ENCODE measurements at places on chromosomes 5 and 9.

DNA sequence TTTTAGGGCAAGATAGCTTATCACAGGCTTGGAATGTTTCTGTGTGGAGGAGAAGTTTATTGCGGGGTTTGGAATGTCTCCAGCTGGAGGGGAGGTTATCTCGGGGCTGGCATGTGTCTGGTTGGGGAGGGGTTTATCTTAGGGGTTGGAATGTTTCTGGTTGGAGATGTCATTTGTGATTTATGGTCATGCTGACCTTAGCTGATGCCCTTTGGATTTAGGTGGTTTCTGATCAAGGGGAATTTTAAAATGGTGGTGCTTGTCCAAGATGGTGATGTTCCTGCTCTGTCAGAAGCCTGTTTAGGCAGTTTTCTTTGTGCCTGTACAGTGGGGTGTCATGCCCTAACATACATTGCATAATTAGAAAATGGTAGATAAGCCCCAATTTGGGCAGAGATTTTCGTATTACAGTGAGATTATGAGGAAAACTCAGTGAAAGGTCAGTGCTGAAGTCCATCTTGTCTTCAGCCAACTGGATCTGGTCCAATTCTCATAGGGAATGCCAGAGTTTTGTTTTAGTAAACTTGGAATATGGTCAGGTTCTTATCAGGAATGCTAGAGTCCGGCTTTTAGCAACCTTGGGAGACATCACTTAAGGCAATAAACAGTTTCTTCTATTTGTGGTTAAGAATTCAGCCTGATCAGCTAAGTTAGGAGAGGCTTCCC is 14.3 kb downstream of the CDK20 start:
- no peak for DNase-seq

GRCh38 chr9:128143525-128144238 is 5.6 kb upstream of the LCN2 start:
- DNase-seq: no peak

DNA sequence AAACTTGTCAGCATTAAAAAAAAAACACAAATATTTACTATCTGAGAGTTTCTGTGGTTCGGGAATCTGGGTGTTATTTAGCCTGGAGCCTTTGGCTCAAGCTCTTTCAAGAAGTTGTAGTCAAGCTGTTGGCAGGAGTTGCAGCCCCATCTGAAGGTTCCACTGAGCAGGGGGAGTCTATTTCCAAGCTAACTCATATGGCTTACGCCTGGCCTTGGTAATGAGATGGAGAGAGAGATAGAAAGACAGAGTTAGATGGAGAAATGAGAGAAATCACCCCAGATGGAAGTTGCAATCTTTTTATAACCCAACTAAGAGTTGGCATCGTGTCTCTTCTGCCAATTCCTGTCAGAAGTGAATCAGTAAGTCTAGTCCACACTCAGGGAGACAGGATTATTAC is 1075.2 kb upstream of the SEMA6A start:
- no peak for DNase-seq

GRCh38 chr9:97638666-97639065 is 5.0 kb downstream of the NCBP1 start:
- DNase-seq: no peak

GRCh38 chr5:98510143-98510985 is 263.1 kb upstream of the RGMB start:
- peak; percentile 16 for DNase-seq

GRCh38 chr9:94933511-94933828 is 207.0 kb downstream of the AOPEP start:
- no peak for DNase-seq

DNA sequence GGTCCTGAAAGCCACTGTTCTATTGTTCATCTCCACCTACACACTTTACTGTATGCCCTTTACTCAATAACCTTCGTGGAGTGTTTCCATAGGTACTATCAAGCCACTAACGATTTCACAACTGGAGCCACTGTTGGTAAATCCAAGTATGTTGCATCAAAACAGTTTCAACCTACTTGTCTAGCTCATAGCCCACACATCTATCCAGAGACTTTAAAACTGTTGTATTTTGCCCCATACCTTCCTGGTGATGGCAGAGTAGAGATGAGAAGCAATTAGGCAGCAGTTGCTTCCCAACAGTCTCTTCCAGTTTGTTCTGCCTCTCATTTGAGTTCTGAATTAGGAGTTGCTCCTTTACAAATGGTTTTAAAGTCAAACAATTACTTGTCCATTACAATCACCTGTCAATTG is 607 bp downstream of the FAXDC2 start:
- peak; percentile 45 for DNase-seq

GRCh38 chr9:116806075-116806474 is 119.0 kb downstream of the TRIM32 start:
- DNase-seq: peak; percentile 69

- no peak for DNase-seq
These were observed 3.7 kb upstream of the ZNF510 start for GRCh38 chr9:96781552-96781951.

DNA sequence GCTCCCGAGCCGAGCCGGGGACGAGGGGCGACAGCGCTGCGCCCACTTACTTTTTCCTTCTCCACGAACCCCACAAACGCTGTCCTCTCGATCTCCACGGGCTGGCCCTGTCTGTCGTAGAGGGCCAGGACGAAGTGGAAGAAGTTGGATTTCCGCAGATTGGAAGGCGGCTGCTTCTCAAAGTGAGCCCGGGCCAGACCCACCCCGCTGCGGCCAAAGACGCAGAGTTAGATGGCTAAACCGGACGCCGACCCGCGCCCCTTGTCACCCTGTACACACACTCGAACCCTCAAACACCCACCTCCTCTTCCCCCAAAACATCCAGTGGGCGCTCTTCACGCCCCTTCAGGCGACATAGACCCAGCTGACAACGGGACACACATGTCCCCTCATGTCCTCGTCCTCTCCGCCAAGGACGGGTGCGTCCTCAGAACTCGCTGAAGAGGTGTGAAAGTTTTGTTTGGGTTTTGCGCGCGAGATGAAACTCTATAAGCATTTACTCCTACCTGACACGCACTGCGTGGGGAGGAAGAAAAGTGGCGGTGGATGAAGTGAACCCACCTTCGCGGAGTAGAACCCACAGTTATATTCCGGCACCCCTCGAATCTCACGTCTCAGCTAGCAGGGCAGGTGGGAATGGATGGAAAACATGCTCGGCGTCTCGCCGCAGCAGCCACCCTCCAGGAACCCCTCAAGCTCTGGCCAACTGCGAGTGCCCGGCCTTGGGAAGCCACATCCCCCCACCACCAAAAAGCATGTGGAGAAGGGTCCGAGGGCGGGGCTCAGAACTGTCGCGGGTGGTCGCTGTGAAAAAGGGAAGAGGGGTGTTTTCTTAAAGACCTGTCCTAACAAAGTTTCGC is 2.6 kb downstream of the EBF1 start:
- DNase-seq: no peak

GRCh38 chr9:68493958-68494577 is 46.6 kb downstream of the TMEM252 start:
- no peak for DNase-seq

GRCh38 chr5:138177941-138178515 is 402 bp downstream of the BRD8 start:
- peak; percentile 55 for DNase-seq

All from epithelial cell of esophagus (primary cell).